HuH-7.5 (cell line): ENCODE measurements at places on chromosomes 5 and 9.

DNA sequence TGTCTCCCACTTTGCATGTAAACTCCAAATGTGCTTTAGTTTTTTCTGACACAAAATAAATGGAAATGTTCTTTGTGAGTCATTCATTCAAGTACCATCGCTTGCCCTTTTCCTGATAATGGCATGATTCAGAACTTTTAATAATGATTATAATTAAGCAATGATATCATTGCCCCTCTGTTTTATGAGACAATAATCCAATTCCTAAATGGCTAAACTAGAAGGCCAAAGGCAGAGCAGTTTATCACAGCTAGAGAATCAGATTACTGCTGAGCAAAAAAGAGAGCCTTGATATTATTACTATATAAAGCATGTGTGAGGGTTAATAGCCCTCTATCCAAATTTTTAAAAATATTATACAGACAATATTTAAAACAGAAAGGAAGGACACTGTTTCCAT is 484.2 kb upstream of the PTPRD start:
- DNase-seq: no peak

GRCh38 chr5:96673127-96673526 is 11.0 kb downstream of the CAST start:
- no peak for DNase-seq

- no peak for DNase-seq
These were observed 257.4 kb upstream of the TRPC7 start for GRCh38 chr5:136622747-136623146.

GRCh38 chr5:86997516-86997915 is 270.2 kb upstream of the RASA1 start:
- DNase-seq: no peak
